Activated CD8-positive, alpha-beta T cell treated with anti-CD3 and anti-CD28 coated beads, Interleukin-2, amount 10 ng/mL, durations not matched to agents 7 days and 5 days (primary cell): ENCODE measurements at places on chromosomes 7 and 10. TPM values are rescaled to one million over a fixed set of nuclear protein-coding genes. Genes with fewer than 3 reads are reported as not detected.
A peak's percentile ranks its signal among the peaks of the same experiment; 100 is the strongest.

Gene PRLHR
- not detected for total RNA-seq

Gene PITX3
- total RNA-seq, result not detected

DNA sequence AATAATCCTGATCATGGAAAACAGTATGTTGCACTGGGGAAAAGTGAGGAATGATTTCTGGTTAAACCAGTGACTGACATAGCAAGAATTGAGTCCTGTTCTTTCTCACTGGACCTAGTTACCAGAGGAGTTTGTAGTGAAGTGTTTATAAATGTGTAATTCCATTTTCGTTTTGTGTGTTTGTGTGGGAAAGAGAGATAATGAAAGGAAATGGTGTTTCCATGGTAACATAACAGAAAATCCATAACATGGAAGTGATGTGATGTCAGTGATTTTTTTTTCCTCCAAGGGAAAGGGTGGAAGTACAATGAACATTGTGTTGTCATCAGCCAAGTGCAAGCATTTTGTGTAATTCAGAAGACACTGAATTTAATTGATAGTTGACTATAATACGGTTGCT lies 283.9 kb downstream of the PLXDC2 start:
- no peaks in the 10 kb centered on the region for H3K27me3 ChIP-seq
- no peaks in the 10 kb centered on the region for H3K36me3 ChIP-seq
- H3K4me3 ChIP-seq, result no peak overlapping the region
- no peak overlapping the region for H3K27ac ChIP-seq
- DNase-seq, result no peak
- H3K4me1 ChIP-seq, result no peaks in the 10 kb centered on the region

DNA sequence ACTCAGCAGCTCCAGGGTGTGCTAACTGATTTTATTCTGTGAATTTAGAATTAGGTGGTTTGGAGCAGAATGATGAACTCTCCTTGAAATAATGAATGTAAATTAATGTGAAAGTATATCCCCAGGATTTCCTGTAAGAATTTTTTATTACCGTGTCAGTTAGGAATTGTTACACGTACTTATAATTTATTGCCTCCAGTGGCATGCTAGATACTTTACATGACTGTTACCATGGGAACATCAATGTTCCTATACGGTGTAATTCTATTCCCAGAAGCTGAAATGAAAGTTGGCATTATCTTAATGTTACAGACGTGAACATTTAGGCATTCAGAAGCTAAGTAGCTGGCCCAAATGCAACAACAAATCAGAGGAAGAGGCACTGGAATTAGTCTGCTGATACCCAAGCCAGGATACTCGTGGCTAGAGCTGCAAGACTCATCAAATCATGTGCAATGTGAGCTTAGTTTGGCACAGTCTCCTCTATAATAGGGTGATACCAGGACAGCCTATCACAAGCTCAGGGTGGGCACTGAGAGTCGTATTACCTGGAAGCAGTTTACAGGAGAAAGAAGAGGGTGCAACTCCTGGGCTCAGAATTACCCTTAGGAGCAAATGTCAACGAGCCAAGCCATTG lies 30.0 kb upstream of the PRKAR2B start:
- no peak overlapping the region for H3K27ac ChIP-seq
- H3K27me3 ChIP-seq, result no peaks in the 10 kb centered on the region
- no peaks in the 10 kb centered on the region for H3K4me1 ChIP-seq
- no peak for DNase-seq
- no peaks in the 10 kb centered on the region for H3K36me3 ChIP-seq

- peaks cover 24% of the 10 kb centered on the region for H3K36me3 ChIP-seq
- no peaks in the 10 kb centered on the region for H3K27me3 ChIP-seq
- peak overlapping the region; percentile 65 for H3K27ac ChIP-seq
- no peak for DNase-seq
- H3K4me3 ChIP-seq, result no peak overlapping the region
Observed at GRCh38 chr10:11404901-11405300, 206.5 kb downstream of the USP6NL start.

DNA sequence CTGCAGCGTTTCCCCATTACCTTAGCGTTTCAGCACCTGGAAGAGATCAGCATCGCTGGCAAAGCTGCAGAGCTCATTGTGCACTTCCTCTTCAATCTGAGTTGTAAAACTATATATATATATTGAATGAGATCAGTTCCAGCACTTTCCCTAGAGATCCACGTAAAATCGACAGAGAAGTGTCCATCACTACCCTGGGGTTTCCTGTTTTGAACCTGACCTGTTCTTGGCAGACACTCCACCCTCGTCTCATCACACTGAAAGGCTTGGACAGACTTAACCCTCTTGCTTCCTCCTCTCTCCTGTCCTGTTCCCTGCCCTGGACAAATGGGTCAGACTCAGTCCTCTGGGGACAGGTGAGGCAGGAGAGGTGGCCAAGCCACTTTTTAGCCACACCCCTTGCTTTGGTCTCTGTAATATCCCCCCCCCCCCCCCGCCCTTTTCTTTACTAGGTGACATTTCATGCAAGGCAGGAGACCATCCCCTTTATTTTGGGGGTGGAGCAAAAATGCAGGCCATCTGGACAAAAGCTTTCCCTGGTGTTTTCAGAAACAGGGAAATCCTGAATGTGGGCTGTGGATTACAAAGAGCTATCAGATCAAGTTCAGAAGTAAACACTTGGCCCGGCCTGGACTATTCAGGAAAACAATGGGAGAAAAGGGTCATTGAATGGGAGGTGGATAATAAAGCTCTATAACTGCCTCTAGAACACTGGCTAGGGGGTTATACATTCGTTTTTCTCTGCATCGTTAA lies 83.7 kb upstream of the KDM7A start:
- H3K27ac ChIP-seq, result no peak overlapping the region
- H3K4me3 ChIP-seq, result no peak overlapping the region
- peaks cover 3% of the 10 kb centered on the region for H3K27me3 ChIP-seq
- H3K4me1 ChIP-seq, result peaks cover 44% of the 10 kb centered on the region
- DNase-seq, result no peak

GRCh38 chr7:27167916-27168264 lies 2.6 kb upstream of the HOXA9 start:
- H3K4me1 ChIP-seq, result peaks cover 16% of the 10 kb centered on the region
- H3K4me3 ChIP-seq, result no peak overlapping the region
- no peak overlapping the region for H3K27ac ChIP-seq
- H3K27me3 ChIP-seq, result peaks cover 81% of the 10 kb centered on the region
- peaks cover 11% of the 10 kb centered on the region for H3K36me3 ChIP-seq
